Right atrium auricular region (tissue), 2 donors: ENCODE measurements at places on chromosomes 2 and 18.

DNA sequence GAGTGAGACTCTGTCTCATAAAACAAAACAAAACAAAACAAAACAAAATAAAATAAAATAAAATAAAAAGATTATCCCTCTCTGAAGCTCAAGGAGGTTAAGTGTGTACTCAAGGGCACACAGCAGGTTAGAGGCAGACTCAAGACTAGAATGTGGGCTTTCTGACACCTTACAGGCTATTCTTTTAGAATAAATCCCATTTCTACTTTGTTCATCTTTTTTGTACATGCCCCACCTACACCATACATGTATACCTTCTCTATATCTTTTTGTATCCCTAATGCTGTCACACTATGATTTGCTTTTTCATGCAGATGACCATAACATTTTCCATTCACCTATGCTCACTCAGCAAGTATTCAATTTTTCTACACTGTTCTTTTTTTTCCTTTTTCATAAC, 2.6 kb downstream of the IL1B start:
- no peak for DNase-seq

DNA sequence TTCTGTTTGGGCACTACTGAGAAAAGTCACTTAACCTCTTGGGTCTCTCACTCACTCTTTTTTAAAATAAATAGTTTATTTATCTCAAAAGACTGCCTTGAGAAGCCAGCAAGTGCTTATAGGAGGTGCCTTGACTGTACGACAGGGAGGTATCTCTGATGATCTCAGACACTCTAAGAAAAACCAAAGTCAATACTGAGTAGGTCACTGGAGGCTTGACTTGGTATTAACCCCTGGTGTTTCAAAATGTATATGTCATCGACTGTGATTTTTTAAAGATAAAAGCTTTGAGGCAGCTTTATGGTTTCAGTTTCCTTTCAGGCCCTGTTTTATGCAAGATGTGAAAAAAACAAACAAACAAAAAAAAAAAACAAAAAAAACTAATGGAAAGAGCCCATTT, 33.7 kb downstream of the MREG start:
- no peak for DNase-seq

DNA sequence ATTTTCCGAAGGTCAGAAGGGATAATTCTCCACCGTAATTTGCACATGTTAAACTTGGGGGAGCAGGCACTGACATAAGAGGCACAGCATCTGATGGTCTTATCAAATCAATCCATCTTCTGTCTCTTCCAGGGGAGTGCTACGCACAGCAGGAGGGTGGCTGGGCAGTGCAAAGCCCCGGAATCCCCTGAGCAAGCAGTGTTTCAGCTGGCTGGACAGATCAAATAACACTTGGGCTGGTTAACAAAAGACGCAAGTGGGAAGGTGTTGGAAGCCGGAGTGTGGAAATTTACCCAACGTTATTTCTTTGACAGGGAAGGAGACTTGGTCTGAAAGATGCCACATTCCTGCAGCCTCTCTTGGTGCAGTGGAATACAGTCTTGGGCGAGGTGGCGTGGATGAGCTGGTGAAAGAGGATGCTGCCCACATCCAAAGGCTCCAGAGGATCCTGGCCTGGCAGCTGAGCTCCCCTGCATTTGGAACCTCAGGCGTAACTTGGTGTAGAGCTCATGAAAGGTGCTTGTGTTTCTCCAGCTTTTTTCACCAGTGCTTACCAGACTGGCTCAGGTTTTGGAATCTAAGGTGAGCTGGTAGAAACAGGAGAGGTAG, 103.0 kb downstream of the MAPK4 start:
- no peak for DNase-seq

DNA sequence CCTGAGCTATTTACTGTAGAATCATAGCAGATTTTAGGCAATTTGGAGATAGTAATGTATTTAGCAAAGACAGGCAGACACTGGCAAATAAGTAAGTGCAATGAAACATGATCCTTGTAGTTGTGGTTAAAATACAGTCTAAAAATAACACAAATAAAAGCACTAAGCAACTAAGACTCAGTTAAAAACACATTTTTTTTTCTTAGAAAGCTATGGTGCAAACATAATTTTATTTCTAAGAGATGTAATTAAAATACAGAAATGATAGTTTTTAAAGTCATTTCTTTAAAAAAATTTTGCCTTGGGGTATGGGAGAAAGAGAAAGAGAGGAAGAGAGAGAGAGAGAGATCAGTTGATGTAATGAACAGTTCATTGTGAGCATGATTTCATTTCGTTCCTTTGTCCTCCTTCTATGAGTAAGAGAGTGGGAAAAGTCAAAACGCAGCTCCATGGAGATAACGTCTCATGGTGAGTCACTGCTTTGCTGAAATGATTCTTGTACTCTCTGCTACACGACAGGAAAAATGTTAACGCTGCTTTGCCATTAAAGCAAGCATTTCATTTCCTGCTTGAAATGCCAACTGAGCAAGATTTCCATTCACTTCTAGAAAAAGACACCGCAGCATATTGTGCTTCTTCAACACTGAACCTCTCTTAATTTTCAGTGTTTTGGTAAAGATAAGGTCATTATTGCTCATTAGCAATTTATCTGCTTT, 61.3 kb upstream of the PGAP1 start:
- peak; percentile 68 for DNase-seq

DNA sequence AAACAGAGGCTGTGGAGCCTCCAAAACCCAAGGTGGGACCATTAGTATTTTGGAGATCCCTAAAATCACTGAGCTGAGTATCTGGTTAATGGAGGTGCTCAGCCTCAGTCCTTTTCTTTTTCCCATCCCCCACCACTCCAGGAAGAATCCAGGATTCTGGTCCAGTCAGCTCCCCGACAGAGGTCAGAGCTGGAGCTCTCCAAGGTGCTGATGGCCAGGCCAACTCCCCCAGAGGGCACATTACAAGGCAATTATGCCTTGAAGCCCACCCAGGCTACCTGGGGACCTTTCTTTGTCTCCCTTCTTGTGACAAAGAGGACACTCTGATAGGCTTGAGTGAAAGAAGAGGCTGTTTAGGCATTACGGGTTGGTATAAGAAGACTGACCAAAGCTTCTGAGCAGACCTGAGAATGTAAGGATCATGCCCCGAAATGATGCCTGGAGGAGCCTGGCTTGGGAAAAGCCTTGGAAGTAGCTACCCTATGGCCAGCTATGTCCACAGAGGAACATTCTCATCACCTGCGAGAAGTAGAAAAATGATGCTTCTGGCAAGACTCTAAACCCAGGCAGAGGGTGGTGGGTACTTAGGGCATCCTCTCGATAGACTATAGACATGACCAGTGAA, 102.5 kb upstream of the LDAH start:
- no peak for DNase-seq

DNA sequence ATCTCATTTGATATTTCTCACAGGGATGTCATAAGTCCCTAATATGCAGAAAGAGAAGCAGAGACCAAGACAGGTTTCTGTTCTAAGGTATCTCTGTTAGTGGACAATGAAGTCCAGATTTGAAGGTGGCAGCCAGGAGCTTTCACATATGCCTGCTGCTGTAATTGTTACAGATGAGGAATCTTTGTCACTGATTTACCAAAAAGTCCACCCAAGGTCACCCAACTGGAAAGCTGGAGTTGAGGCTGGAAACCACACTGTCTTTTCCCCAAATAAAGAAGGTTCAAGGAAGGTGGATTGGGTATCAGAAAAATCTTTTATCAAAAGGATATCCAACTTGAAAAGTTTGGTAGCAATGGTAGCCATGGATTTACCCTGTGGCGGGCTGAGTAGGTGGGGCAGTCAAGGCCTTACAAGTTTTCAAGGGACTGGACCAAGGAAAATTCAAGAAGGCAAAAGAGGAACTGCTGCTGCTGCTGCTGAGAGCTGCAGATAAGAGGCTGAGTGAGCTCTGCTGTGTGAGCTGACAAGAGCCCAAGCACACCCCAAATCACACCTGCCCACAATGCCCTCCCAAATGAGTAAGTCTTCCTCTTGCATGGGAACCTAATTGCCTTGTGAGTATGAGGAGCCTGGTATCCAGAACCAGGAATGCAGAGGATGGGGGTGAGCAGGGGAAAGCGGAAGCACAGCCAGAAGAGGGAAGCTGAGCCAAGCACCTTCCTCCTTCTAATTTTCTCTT, 241.2 kb downstream of the ANAPC1 start:
- no peak for DNase-seq

- no peak for DNase-seq
Measured at GRCh38 chr18:24982831-24983230, 369.1 kb downstream of the ZNF521 start.

- no peak for DNase-seq
Measured at GRCh38 chr2:164839914-164840457, 1.6 kb downstream of the COBLL1 start.

GRCh38 chr2:158740127-158740526, 55.0 kb upstream of the DAPL1 start:
- no peak for DNase-seq

DNA sequence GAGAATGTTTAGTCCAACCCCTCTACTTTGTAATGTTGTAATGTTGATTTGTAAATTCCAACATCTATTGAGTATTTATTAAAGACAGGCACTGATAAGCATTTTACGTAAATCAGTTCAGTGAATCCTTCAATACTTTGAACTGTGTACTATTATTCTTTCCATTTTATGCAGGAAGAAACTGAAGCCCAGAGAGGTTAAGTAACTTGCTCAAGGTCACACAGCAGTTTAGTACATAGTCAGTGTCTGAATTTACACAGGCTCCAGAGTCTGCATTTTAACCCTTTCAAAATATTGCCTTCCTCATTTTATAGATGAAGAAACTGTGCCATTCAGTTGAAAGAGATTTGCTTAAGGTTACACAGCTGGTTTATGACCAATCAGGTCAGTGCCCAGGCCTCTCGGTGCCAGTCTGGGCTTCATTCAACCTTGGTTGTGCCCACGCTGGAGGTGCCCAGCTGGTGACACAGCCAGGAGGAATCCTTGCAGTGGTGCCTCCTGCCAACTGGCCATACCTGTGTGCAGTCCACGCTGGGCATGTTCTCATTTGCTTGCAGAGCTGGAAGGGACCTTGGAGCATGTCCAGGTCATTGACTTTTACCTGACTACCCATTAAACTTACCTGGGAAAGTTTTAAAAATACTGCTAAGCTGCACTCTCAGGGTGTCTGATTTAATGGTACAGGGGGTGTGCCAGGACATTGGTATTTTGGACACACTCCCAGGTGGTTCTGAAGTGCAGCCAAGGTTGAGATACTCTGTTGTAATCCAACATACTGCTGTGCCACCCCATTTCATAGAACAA, 74.3 kb upstream of the CYRIA start:
- no peak for DNase-seq

DNA sequence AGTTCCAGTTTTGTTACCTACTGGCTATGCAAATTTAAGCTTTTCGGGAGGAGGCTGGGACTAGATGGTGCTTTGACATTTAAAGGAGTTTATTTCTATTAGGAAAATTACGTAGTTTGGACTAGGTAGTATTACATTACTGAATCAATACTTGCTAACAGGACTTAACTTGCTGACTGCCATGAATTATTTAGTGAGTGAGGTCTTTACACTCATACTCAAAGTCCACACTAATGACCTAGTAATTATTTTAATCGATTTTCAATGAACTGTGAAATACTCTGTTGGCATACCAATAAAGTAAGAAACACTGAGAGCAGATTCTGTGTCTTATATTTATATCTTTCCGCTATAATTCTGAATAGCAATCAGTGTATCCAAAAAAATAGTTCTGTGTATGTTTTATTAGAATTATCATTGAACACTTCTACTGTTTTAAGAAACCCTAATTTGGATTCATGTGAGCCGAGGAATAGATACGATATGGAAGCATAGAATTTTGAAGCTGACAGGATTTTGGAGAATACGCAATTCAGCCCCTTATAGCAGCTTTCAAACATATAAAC, 55.0 kb downstream of the CHST9 start:
- no peak for DNase-seq

DNA sequence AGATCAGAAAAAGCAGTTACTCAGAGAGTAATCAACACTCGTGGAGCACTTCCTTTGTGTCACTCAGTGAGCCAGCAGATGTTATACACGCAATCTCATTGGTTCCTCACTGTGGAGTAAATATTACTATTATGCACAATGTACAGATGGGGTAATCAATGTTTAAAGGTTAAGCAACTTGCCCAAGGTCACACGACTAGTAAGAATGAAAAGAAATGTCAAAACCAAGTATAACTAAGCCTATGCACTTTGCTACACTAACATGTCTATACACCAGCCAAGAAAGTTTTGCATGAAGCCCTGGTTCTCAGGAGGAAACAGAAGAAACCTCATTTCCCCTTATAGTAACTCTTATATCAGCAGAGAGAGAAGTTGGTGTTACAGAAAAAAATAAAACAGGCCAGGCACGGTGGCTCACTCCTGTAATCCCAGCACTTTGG, 5.4 kb downstream of the METTL21A start:
- DNase-seq: no peak

DNA sequence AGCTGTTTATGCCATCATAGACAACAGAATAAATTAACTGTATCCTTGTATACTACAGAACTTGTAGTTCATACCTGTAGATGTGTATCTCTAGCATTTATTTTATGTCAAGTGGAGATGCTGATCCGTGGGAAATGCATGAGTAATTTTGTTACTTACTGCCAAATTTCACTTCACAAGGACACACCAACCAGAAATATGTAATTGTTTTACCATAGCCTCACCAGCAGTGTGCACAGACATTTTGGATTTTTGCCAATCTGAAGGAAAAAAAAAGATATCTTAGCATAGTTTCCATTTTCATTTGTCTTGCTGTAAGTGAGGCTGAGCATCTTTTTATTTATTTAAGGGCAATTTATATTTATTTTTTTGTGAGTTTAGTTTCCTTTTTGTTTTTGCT, 265.1 kb upstream of the OSR1 start:
- DNase-seq: no peak

- no peak for DNase-seq
Measured at GRCh38 chr2:10552220-10552870, 104.2 kb upstream of the ODC1 start.

DNA sequence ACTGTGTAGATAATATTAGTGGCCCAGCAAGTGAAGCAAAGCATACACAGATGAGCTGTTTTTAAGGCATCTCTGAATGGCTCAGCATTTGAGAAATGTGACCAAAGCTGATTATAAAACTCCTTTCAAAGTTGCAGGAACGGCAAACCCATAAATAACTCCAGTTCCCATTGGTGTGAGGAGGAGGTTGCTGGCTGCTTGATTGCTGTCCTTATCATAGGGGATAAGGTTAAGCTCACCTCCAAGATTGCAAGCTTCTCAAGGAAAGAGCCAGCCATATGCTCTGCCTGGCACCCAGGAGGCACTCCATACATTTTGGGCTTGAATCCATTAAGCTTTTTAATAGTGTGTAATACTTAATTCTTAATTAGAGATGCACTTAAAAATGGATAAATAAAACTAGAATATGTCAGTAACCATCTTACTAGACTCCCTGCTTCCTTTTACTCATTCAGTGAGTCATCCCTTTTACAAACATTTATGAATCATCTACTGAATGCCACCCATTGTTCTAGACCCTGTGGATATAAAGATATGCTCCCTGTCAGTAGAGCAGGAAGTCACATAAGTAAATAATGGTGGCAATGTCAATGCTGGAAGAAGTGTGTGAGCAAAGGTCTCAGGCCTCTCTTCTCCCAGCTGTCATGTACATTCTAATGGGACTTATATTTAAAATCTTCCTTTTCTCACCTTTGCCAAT, 99.3 kb downstream of the SPATS2L start:
- no peak for DNase-seq
